CD8-positive, alpha-beta memory T cell (primary cell): ENCODE measurements at places on chromosomes 1 and 21. TPM values are rescaled to one million over a fixed set of nuclear protein-coding genes. Genes with fewer than 3 reads are reported as not detected.

Gene LRRC71
- total RNA-seq = not detected

Gene TNFSF18
- not detected for total RNA-seq

Gene JTB
- total RNA-seq = 239 TPM

Gene RHCE
- total RNA-seq = 0.33 TPM

Gene TCHHL1
- total RNA-seq = not detected

Gene CD101
- 0.39 TPM for total RNA-seq

Gene NBPF6
- total RNA-seq = not detected

Gene ANXA9
- total RNA-seq = not detected

Gene FAM72D
- total RNA-seq = 9.4 TPM

Gene NR5A2
- not detected for total RNA-seq

Gene S100A14
- not detected for total RNA-seq
